Spinal cord (tissue), 10 donors: ENCODE measurements at places on chromosomes 5 and 9. TPM values are rescaled to one million over a fixed set of nuclear protein-coding genes. Genes with fewer than 3 reads are reported as not detected.

The OGN gene
- polyA plus RNA-seq, result 70.2 TPM

The PCDHB16 gene
- 6.5 TPM for polyA plus RNA-seq

The SLC22A4 gene
- 7.4 TPM for polyA plus RNA-seq

The SV2C gene
- 41.0 TPM for polyA plus RNA-seq

GRCh38 chr9:137410891-137411249, 12.1 kb downstream of the EXD3 start:
- H3K27ac ChIP-seq, result no peak overlapping the region
- H3K36me3 ChIP-seq, result peaks cover 27% of the 10 kb centered on the region
- no peak for DNase-seq
- no peak overlapping the region for H3K4me3 ChIP-seq
- H3K27me3 ChIP-seq, result no peaks in the 10 kb centered on the region

GRCh38 chr5:180439911-180440769, 54.0 kb upstream of the CNOT6 start:
- H3K4me3 ChIP-seq, result no peak overlapping the region
- no peak for DNase-seq
- H3K4me1 ChIP-seq, result peaks cover 3% of the 10 kb centered on the region
- no peaks in the 10 kb centered on the region for H3K36me3 ChIP-seq

DNA sequence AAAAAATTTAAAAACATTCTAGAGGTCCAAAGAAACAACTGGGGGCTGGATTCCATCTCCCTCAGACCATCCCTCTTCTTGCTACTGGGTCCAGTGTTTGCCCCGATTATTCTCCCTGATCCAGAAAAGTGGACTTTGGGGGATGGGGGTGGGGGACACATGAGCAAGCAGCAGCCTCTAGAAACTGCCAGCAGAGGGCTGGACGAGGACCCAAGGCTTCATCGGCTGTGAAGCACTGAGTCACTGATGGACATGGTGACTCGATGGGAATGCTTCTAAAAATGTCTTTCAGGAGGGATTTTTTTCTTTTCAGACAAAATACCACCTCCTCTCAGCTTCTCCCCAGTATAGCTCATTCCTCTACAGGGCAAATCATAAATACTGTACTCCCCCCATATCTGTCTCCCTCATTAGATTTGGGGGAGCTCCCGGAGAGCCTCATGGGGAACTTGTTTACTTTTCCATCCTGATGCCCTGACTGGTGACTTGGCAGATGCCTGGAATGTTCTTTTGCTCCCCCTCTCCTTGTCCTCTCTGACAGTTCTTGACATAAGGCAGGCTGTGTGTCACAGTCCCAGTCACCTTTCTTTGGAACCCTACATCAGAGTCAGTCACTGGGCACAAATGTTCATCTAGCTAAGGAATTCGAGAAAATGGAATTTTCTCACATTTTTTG, 67.2 kb upstream of the STC2 start:
- H3K27ac ChIP-seq, result no peak overlapping the region
- H3K36me3 ChIP-seq, result no peaks in the 10 kb centered on the region
- H3K4me3 ChIP-seq, result no peak overlapping the region
- H3K4me1 ChIP-seq, result peaks cover 21% of the 10 kb centered on the region
- no peaks in the 10 kb centered on the region for H3K27me3 ChIP-seq

- H3K4me3 ChIP-seq, result no peak overlapping the region
- H3K27ac ChIP-seq, result no peak overlapping the region
- no peaks in the 10 kb centered on the region for H3K4me1 ChIP-seq
- H3K27me3 ChIP-seq, result no peaks in the 10 kb centered on the region
- no peaks in the 10 kb centered on the region for H3K36me3 ChIP-seq
Measured at GRCh38 chr5:24591426-24591825, 53.4 kb downstream of the CDH10 start.

GRCh38 chr5:140548791-140549190, 1.3 kb downstream of the EIF4EBP3 start:
- no peak overlapping the region for H3K4me3 ChIP-seq
- peaks cover 19% of the 10 kb centered on the region for H3K4me1 ChIP-seq
- DNase-seq, result no peak

DNA sequence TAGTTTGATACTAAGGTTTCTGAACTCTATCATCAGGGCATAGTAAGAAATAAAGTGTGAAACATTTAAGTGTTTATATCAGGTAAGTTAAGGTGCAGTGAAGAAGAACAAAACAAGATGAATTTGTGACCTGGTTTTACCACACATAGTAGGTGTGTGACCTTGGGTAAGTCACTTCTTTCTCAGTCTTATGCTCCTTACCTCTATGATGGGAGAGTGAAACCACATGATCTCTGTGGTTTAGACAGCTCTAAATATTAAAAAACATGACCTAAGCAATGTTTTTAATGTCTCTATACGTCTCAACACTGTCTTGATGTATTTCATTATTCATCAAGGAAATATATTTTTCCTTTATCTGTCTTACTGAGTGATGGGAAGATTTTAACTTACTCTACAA, 629.6 kb upstream of the DMAC1 start:
- H3K36me3 ChIP-seq, result peaks cover 3% of the 10 kb centered on the region
- no peak for DNase-seq
- H3K4me3 ChIP-seq, result no peak overlapping the region
- H3K27me3 ChIP-seq, result no peaks in the 10 kb centered on the region
